GM23338 (cell line): ENCODE measurements at places on chromosomes 2 and 18. TPM values are rescaled to one million over a fixed set of nuclear protein-coding genes. Genes with fewer than 3 reads are reported as not detected.

DNA sequence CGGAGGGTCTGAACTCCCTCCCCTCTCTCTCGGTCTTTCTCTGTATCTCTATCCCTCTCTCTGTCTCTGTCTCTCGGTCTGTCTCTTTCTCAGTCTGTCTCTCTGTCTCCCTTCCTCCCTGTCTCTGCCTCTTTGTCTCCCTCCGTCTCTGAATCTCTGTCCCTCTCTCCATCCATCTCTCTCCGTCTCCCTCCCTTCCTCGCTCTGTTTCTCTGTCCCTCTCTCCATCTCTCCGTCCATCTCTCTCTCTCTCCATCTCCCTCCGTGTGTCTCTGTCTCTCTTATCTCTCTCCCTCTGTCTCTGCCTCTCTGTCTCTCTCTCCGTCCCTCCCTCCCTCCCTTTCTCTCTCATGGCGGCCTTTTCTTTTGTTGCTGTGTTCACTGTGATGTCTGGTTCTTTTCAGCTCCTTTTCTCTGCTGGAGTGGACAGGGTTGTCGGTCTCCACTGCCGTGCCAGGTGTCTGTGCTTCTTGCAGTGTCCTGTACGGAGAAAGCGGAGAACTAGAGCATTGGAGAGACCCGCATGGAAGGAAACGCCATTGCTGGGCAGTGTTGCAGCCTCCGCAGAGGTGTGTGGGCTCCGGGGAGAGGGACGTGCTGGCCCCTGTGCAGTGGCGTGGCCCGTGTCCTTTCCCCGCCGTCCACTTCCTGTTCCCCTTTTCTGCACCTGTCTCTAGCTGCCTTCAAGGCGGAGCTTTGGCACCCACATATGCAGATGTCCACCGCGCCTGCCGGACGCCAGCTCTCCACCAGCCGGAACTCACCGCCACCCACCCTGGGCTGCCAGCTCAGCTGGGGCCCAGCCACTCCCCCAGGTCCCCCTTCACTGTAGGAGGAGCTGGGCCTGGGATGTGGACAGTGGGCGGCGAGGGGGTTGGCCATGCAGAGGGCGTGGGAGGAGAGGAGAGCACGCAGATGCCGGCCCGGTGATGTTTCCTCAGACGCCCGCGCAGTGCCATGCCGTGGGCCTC is 113.1 kb downstream of the NFATC1 start:
- no peak for DNase-seq
- peaks cover 8% of the 10 kb centered on the region for H3K4me1 ChIP-seq
- H3K4me3 ChIP-seq: no peak overlapping the region
- no peak overlapping the region for H3K27ac ChIP-seq
- no peaks in the 10 kb centered on the region for H3K27me3 ChIP-seq

DNA sequence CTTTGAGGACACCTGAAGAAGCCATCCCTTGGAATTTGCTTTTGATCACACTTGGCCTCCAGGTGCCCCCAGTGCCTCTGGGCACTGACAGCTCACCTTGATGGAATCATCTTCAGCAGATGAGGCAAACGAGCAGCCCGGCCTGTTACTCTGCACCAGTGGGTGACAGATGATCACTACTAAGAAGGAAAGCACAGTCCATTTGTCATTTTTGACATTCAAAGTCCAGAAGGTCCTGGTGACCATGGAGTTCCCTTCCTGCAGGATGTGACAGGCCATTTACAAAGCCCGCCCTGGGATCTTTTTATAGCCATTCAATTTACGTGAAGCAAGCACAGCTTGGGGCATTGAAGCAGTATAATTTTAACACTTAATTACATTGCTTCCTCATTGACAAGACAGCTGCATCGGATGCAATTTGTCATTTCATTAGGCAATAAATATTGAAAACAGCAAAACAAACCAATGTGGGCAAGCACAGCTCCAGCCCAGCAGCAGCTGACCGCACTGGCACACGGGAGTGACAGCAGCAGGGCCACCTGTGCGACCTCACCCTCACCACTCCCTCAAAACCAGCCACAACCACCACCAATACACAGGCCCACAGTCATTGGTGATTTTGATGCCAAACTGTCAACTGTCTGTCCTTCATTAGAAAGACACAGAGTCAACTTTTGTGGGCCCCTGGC is 76.0 kb upstream of the SLC66A3 start:
- no peak overlapping the region for H3K27ac ChIP-seq
- no peak overlapping the region for H3K4me3 ChIP-seq
- no peaks in the 10 kb centered on the region for H3K4me1 ChIP-seq
- DNase-seq: no peak
- H3K27me3 ChIP-seq: no peaks in the 10 kb centered on the region

- no peaks in the 10 kb centered on the region for H3K27me3 ChIP-seq
- no peak overlapping the region for H3K27ac ChIP-seq
- DNase-seq: no peak
- no peaks in the 10 kb centered on the region for H3K36me3 ChIP-seq
- no peak overlapping the region for H3K4me3 ChIP-seq
These were observed 124.0 kb downstream of the HDAC4 start for GRCh38 chr2:239276851-239277250.

The STRN gene
- total RNA-seq: 34.0 and 34.5 TPM in 2 replicates

GRCh38 chr2:33859811-33860461 is 260.8 kb upstream of the FAM98A start:
- H3K4me1 ChIP-seq: no peaks in the 10 kb centered on the region
- 0 out of 2 replicates have a peak overlapping the region, but pooled peaks have one; percentile 12 for H3K27ac ChIP-seq
- no peak overlapping the region for H3K4me3 ChIP-seq
